ENCODE measurements at places on chromosomes 5 and 9. TPM values are rescaled to one million over a fixed set of nuclear protein-coding genes. Genes with fewer than 3 reads are reported as not detected.

The ITGA2 gene
- total RNA-seq: 15.1 TPM

The MEGF9 gene
- 2.6 TPM for total RNA-seq

The CATSPER3 gene
- 0.33 TPM for total RNA-seq

The RNF183 gene
- not detected for total RNA-seq

The PDLIM4 gene
- total RNA-seq: 8.5 TPM

The FTMT gene
- total RNA-seq: not detected

The OR1N1 gene
- total RNA-seq: not detected

The BTNL9 gene
- total RNA-seq: 24.3 TPM

- no peak overlapping the region for H3K4me3 ChIP-seq
- H3K36me3 ChIP-seq: no peaks in the 10 kb centered on the region
- no peaks in the 10 kb centered on the region for H3K27me3 ChIP-seq
- DNase-seq: peak; percentile 82
These were observed 86.0 kb upstream of the SLC30A5 start for GRCh38 chr5:69007726-69008368.

- no peak overlapping the region for H3K4me3 ChIP-seq
- H3K27me3 ChIP-seq: no peaks in the 10 kb centered on the region
- H3K27ac ChIP-seq: no peak overlapping the region
These were observed 10.6 kb downstream of the LAMC3 start for GRCh38 chr9:131019388-131020239.

DNA sequence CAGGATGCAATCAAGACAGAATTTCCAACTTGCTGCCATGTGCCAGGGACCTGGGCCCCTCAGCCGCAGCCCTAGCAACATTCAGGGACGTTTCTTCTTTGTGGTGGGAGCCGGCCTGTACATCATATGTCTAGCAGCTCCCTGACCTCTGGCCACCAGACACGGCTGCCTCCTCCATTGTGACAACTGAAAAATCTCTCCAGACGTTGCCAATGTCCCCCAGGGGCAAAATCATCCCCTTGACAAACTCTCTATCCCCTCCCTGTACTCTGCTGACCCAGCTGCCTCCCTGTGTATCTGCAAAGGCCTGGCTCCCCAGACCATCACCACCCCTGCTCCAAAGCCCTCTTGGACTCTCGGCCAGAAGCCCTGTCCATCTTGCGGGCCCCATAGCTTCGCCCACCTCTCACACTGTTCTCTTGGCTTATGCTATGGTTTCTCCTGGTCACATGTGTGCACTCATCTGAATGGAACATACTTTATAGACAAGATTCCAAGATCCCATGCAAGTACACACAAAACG lies 40.8 kb downstream of the BICD2 start:
- peaks cover 16% of the 10 kb centered on the region for H3K4me1 ChIP-seq
- H3K27ac ChIP-seq: peak overlapping the region; percentile 9
- peaks cover 17% of the 10 kb centered on the region for H3K27me3 ChIP-seq
- peaks cover 33% of the 10 kb centered on the region for H3K36me3 ChIP-seq

DNA sequence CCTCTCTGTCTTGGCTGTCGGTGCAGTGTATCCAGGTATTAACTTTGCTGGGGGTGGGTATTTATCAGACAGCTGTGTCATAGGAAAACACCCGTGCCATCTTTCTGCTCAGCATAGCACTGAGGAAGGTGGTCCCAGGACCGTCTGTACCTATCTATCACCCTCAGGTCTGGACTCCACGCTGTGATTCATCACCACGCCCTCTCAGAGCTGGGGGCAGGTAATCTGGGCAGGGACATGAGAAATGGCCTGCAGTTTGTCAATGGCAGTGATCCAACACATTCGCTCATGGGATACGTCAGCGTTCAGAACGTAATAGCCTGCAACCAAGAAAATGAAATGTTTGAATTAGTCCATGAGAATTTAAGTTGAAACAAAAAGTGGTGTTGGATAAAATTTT lies 151.6 kb upstream of the MAP1B start:
- no peak overlapping the region for H3K27ac ChIP-seq
- no peak for DNase-seq
- no peaks in the 10 kb centered on the region for H3K36me3 ChIP-seq
- no peak overlapping the region for H3K4me3 ChIP-seq
- peaks cover 14% of the 10 kb centered on the region for H3K4me1 ChIP-seq

GRCh38 chr5:117095346-117096332 lies 521.0 kb upstream of the SEMA6A start:
- H3K27ac ChIP-seq: no peak overlapping the region
- peaks cover 14% of the 10 kb centered on the region for H3K4me1 ChIP-seq
- H3K4me3 ChIP-seq: no peak overlapping the region
- DNase-seq: no peak
- no peaks in the 10 kb centered on the region for H3K27me3 ChIP-seq
- H3K36me3 ChIP-seq: no peaks in the 10 kb centered on the region

- no peak overlapping the region for H3K27ac ChIP-seq
- H3K4me1 ChIP-seq: no peaks in the 10 kb centered on the region
- no peak overlapping the region for H3K4me3 ChIP-seq
- no peaks in the 10 kb centered on the region for H3K27me3 ChIP-seq
These were observed 1078.3 kb downstream of the CDH12 start for GRCh38 chr5:21774801-21775200.

DNA sequence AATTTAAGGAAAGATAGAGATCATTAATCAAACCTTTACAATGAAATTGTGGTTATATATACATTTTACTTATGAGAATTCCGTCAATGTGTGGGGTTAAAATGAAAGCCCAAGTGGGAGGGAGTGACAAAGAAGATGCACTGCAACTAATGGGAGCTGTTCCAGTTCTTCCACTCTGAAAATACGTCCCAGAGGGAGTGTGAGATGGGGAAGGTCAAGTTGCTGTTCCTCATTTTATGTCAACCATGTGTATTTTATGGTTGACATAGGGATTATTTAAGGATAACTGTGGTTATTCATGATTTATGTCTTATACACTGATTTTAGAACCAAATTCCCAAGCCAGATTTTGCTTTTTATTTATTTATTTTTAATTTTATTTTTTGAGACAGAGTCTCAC lies 14.2 kb upstream of the RGS3 start:
- H3K4me1 ChIP-seq: peaks cover 4% of the 10 kb centered on the region
- H3K27ac ChIP-seq: no peak overlapping the region
- H3K4me3 ChIP-seq: no peak overlapping the region
- H3K27me3 ChIP-seq: no peaks in the 10 kb centered on the region
- no peaks in the 10 kb centered on the region for H3K36me3 ChIP-seq

- DNase-seq: no peak
- no peaks in the 10 kb centered on the region for H3K4me1 ChIP-seq
- no peak overlapping the region for H3K27ac ChIP-seq
- no peaks in the 10 kb centered on the region for H3K27me3 ChIP-seq
These were observed 16.2 kb downstream of the MIGA2 start for GRCh38 chr9:129052592-129052991.

DNA sequence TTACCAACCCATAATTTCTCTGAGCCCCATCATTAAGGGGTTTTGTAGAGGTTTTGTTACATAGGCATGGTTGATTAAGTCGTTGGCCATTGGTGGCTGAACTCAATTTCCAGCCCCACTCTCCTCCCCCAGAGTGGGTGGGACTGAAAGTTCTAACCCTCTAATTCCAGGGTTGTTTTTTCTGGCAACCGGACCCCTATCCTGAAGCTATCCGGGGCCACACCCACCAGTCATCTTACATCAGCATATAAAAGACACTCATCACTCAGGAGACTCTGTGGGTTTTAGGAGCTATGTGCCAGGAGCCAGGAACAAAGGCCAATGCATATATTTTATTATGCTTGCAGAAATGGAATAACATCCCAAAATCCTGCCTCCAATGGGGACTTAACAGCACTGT lies 186.0 kb downstream of the NXNL2 start:
- no peaks in the 10 kb centered on the region for H3K4me1 ChIP-seq
- no peaks in the 10 kb centered on the region for H3K36me3 ChIP-seq
- no peak overlapping the region for H3K27ac ChIP-seq
- no peak overlapping the region for H3K4me3 ChIP-seq
- H3K27me3 ChIP-seq: no peaks in the 10 kb centered on the region

DNA sequence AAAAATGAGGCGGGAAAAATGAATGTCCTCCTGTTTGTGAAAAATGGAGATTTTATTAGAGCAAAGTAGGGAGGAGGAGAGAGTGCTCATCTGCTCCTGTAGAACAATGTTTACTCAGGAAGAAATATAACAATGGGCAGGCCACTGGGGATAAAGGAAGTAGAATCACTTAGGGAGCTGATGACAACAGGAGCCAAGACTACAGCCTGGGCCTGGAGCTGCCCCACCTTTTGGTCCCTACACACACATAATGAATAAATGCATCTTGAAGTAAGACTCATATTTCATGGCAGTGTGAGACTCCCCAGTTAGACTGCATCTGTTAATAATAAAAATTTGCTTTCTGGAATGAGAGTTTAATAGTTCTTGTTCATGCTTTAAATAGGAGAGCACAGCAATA lies 1939.8 kb downstream of the EFNA5 start:
- no peak for DNase-seq
- no peaks in the 10 kb centered on the region for H3K36me3 ChIP-seq
- no peak overlapping the region for H3K4me3 ChIP-seq
- H3K4me1 ChIP-seq: peaks cover 5% of the 10 kb centered on the region
- no peak overlapping the region for H3K27ac ChIP-seq
- H3K27me3 ChIP-seq: no peaks in the 10 kb centered on the region

DNA sequence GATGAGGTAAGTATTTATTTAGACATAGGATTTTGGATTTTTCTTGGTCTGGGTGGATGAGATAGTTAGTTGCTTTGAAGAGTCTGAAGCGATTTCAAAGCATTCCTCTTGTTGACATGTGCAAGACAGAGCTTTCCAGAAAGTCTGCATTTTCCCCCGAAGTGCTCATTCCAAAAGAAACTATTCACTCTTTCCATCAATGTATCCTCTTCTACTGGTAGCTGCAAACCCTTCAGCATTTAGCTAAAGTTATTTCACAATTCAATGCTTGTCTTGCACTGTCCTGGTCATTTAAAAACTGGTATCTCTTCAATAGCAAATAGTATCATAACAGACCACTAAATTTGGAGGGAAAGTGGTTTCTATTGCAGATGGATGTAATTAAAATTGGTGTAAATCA lies 13.0 kb downstream of the NREP start:
- H3K36me3 ChIP-seq: no peaks in the 10 kb centered on the region
- H3K27ac ChIP-seq: no peak overlapping the region
- no peaks in the 10 kb centered on the region for H3K27me3 ChIP-seq

DNA sequence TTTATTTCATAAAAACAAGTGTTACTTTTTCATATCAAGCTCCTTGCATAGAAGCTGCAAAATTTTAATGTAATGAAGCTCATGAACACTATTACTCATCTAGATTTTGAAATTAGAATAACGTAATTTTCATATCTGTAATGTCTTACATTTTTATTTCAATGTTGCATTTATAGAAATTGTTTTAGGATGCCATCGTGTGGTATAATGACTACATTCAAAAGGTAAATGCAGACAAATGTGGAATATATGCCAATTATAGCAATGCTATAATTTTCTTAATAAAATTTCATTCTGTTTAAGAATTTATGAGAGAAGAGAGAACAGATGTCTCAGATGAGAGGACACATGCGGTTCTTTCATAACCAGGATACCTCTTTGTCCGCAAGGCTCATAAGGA lies 230.2 kb downstream of the TMEM232 start:
- H3K27me3 ChIP-seq: no peaks in the 10 kb centered on the region
- no peaks in the 10 kb centered on the region for H3K4me1 ChIP-seq
- DNase-seq: no peak
- H3K36me3 ChIP-seq: no peaks in the 10 kb centered on the region
- no peak overlapping the region for H3K27ac ChIP-seq

- no peaks in the 10 kb centered on the region for H3K4me1 ChIP-seq
- no peak overlapping the region for H3K27ac ChIP-seq
- DNase-seq: no peak
These were observed 78.0 kb downstream of the PTCH1 start for GRCh38 chr9:95438561-95439357.

DNA sequence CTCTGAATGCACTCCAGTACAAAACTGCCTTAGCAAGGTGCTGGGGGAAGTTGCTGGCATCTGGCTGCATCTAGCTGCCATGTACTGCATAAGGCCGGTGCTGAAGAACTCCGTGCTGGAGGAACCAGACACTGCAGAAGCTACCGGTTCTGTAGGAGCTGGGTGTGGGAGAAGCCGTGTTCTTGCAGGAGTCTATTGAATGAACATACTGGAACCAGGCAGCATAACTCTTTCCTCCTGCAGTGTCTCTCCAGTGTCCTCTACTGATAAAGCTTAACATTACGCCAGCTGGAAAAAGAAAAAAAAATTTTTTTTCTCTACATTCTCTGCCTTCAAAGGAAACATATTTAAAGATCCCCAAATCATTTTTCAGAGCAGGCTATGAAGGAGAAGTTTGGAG lies 38.5 kb downstream of the VPS13A start:
- no peak overlapping the region for H3K4me3 ChIP-seq
- no peak for DNase-seq
- no peaks in the 10 kb centered on the region for H3K36me3 ChIP-seq
- no peaks in the 10 kb centered on the region for H3K27me3 ChIP-seq
- H3K4me1 ChIP-seq: no peaks in the 10 kb centered on the region

- peaks cover 8% of the 10 kb centered on the region for H3K4me1 ChIP-seq
- H3K36me3 ChIP-seq: no peaks in the 10 kb centered on the region
- H3K4me3 ChIP-seq: no peak overlapping the region
- no peak for DNase-seq
- no peaks in the 10 kb centered on the region for H3K27me3 ChIP-seq
These were observed 148.2 kb downstream of the CAAP1 start for GRCh38 chr9:26744191-26744965.

DNA sequence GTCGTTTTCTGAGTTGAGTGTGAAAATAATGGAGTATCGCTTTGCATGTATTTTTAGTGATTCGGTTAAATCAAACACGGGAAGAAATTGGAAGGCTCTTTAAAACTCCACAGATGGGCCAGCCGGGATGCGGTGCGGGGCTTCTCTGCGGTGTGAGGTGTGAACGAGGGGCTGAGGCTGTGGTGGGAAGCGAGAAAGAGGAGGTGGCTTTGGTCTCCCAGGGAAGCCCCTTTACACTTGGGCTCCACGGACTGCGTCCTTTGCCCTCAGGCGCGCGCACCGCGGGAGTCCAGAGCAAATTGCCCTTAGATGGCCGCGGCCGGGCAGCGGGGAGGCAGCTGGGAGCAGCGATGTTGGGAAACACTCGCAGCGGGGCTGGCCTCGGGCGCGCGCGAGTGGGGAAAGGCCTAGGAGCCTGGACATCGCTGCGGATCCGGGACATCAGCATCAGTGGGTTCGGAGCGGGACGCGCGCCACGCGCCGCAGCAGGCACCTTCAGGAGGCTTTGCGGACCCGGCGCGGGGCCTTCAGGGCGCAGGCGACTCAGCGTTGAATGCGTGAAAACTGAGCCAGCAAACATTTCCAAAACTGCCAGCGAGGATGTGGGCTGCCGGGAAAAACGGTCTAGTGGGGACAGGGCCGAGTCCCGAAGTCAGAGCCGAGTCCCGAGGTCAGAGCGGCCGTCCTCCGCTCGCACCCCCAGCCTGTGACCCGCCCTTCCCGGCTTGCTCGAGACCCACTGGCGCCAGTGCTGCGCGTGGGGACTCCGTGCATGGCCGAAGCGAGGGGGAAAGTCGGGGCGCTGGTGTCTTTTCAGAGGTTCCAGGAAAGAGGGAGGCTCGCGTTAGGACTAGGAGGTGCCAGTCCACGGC lies 6.5 kb downstream of the IRX1 start:
- peaks cover 12% of the 10 kb centered on the region for H3K36me3 ChIP-seq
- H3K27ac ChIP-seq: no peak overlapping the region
- peaks cover 28% of the 10 kb centered on the region for H3K27me3 ChIP-seq
- peaks cover 4% of the 10 kb centered on the region for H3K4me1 ChIP-seq
